ENCODE measurements at places on chromosomes 7 and 10. TPM values are rescaled to one million over a fixed set of nuclear protein-coding genes. Genes with fewer than 3 reads are reported as not detected.

Gene UBN2
- 14.1 TPM for total RNA-seq

Gene SVIL
- total RNA-seq, result 82.2 TPM

Gene DKK1
- 79.9 TPM for total RNA-seq

Gene OR2A7
- 2.4 TPM for total RNA-seq

Gene DLG5
- total RNA-seq, result 23.0 TPM

Gene AMPH
- total RNA-seq, result 40.1 TPM

Gene TNKS2
- total RNA-seq, result 42.8 TPM

Gene CYP2W1
- not detected for total RNA-seq

Gene RBP4
- total RNA-seq, result 1,162 TPM

Gene HMX2
- not detected for total RNA-seq

Gene RPA3
- total RNA-seq, result 11.5 TPM

Gene PRR15
- total RNA-seq, result 0.34 TPM

Gene ERVW-1
- total RNA-seq, result not detected

Gene PNLIPRP3
- 3.7 TPM for total RNA-seq

Gene PLEKHS1
- total RNA-seq, result not detected

Gene KEL
- total RNA-seq, result 0.88 TPM

Gene OR2A1
- total RNA-seq, result not detected

Gene SLC16A9
- 0.57 TPM for total RNA-seq

Gene AZGP1
- 411 TPM for total RNA-seq

Gene MGAM2
- total RNA-seq, result 0.38 TPM

Gene SLC25A40
- total RNA-seq, result 18.1 TPM

Gene CYP3A5
- 0.88 TPM for total RNA-seq

Gene MRPS17
- 10.1 TPM for total RNA-seq

Gene NRG3
- total RNA-seq, result not detected

Gene NEURL1
- not detected for total RNA-seq

Gene ATOH7
- total RNA-seq, result not detected

Gene TMEM176A
- total RNA-seq, result 18.4 TPM

Gene DYDC2
- not detected for total RNA-seq

Gene MSMB
- not detected for total RNA-seq

Gene FANK1
- 1.9 TPM for total RNA-seq

Gene SKAP2
- total RNA-seq, result 34.5 TPM

Gene MKLN1
- 144 TPM for total RNA-seq

Gene GJC3
- 2.1 TPM for total RNA-seq

Gene ABCA13
- 0.19 TPM for total RNA-seq

Gene CCL24
- not detected for total RNA-seq

Gene NFKB2
- total RNA-seq, result 11.5 TPM

Gene PRLHR
- not detected for total RNA-seq

Gene SMARCD3
- total RNA-seq, result 38.2 TPM

Gene SLC18A2
- 0.51 TPM for total RNA-seq

Gene ARMC3
- not detected for total RNA-seq

Gene GIMAP4
- 63.9 TPM for total RNA-seq

Gene GIMAP7
- total RNA-seq, result 39.4 TPM

Gene KCND2
- 1.5 TPM for total RNA-seq

Gene DNAJC12
- total RNA-seq, result not detected

Gene FAM24B
- total RNA-seq, result 1.5 TPM

Gene AKR1D1
- total RNA-seq, result not detected

Gene SEMA3D
- 1.9 TPM for total RNA-seq

Gene MEOX2
- total RNA-seq, result 32.6 TPM

Gene AKR1C2
- total RNA-seq, result 295 TPM

Gene SH2D4B
- 0.49 TPM for total RNA-seq

Gene TLX1
- not detected for total RNA-seq

Gene EFCAB10
- total RNA-seq, result not detected

Gene PLOD3
- 45.0 TPM for total RNA-seq

Gene CTAGE4
- total RNA-seq, result 0.75 TPM

Gene CCDC7
- 11.0 TPM for total RNA-seq

Gene BMI1
- total RNA-seq, result 77.0 TPM

Gene NUDT13
- 2.4 TPM for total RNA-seq

Gene HOGA1
- total RNA-seq, result 5.9 TPM

Gene FEZF1
- total RNA-seq, result not detected
